ENCODE measurements at places on chromosomes 11 and 22.

DNA sequence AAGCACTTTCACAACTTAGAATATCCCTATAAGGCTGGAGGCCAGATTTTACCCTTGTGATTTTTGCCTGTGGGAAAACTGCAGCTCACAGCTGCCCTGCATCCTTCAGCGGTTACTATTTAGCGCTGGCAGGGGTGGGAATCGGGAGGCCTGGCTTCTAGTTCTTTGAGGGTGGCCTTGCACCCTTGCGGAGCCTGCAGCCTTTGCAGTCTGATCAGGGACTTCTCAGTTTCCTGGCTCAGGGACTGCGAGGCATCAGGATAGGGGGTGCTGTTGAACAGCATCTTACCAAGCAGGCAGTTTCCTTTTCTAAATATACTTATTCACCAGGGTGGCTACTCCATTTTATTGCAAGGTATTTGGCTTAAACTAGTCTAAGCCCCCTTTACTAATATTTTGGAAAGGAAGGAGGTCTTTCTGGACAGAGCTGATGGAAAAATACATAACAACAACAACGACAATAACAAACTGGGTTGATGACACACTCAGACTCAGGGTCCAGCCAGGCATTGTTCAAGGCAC, 2.9 kb upstream of the APOA1 start:
- DNase-seq: no peak

DNA sequence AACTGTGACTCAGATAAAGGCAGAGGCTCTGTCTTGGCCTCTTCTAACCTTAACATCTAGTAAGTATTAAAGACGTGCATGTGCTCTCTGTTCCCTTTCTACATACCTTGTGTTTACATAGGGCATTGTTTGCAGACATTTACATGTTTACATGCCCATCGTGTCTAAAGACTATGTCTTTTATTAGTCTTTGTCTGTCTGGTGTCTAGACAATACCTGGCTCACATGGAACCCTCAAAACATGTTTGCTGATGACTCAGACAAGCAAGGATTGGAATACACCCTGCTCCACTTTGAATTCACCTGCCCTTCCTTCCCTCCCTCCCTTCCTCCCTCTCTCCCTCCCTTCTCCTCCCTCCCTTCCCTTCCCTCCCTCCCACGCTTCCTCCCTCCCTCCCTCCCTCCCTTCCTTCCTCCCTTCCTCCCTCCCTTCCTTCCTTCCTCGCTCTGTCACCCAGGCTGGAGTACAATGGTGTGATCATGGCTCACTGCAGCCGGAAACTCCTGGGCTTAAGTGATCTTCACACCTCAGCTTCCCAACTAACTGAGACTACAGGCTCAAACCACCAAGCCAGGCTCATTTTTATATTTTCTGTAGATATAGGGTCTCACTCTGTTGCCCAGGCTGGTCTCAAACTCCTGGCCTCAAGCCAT, 23.7 kb upstream of the SORL1-AS1 start:
- no peak for DNase-seq

DNA sequence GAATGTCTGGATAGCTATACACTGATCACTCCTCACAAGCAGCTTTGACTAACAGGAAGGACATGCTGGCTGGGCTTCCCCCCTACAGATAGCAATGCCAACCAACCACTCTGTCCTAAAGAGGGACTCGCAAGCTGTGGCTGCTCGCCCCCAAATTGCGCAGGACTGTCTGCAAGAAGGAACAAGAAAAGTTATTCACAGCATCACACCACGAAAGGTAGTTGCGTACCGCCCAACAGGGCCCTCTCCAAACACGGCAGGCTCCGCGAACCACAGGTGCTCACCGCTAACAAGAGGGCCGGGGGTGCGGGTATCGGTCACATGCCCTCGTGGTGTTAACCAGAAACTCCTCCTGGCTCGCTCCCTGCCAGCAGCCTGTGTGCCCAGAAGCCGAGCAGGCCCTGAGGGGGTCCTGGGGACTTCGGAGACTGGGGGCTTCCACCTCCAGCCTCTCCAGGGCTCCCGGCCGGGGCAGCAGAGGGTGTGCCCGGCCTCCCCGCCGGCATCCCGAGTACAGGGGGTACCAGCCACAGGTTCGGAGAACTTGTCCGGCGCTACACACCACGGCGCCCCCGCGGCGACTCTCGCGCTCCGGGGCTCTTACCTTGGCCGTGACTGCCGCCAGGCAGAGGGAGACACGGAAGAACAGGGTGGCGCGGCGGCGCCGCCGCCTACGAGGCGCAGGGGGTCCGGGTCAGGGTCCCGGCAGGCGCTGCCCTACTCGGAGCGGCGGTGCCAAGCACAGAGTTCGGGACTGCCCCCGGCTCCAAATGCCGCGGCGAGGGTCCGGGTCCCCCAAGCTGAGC, 682 bp downstream of the LARGE1 start:
- DNase-seq: no peak

DNA sequence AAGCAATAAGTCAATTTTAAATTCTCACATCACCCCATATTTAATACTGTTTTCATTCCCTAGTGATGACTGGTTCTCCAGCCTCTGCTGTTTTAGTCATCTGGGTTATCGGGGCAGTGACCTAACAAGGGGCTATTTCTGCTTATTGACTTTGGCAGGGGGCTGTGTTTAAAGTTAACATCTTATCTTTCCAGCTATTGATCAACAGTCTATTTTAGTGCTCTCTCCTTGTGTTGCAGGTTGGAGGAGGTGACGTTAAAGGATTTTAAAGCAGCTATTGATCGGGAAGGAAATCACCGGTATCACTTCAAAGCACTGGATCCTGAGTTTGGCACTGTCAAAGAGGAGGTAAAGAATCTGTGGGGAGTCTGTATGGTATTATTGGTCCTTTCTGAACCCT, 7.7 kb upstream of the DLAT start:
- no peak for DNase-seq

DNA sequence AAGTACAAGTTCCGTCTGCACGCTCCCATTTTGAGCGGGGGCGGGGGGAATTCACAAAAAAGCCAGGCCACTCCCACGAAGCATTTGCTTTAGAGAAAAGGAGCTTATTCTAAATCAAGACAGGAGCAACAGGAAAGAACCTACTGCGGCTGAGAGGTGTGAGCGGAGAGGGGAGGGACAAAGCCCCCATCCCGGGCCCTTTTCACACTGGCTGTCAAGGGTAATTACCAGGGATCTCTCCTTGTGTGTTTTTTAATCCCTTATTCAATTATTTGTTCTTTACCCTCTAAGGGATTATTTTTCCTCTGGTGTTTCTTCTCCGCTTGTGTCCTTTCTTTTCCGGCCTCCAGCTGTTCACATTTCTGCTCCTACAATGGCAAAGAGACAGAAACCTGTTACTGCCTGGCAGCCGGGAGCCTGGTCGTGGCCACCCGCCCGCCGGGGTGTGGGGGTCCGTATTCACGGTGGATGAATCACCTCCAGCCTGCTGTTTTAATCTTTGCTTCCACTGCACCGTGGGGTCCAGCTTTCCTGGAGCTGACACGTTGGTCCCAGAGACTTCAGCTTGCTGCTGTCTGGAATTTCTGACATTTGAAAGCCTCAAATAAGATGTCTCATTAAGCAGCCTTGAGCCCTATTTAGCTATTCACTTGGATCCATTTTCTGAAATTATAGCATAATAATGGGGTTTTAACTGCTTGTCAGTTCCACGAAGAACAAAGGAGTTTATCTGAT, 61.4 kb upstream of the FADD start:
- no peak for DNase-seq

DNA sequence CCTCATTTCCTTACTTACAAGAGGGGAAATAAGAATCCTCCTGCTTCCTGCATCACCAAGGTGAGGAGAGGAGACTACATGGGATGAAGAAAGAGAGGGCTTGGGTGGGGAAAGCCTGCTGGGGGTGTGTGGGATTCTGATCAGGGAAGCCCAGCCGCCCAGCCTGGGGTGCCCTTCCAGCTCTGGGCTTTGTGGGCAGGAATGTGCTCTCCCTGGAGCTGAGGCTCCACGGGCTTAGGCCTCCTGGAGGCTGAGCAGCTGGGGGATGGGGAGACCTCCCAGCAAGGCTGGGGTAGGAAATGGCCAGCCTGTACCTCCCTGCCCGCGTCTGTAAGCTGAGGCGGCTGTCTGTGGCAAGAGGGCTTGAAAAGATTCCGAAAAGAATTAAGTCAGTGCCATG, 206.1 kb downstream of the GRIK4 start:
- no peak for DNase-seq

- DNase-seq: no peak
Observed at GRCh38 chr22:29623059-29623458, 19.6 kb downstream of the NF2 start.

- DNase-seq: no peak
Observed at GRCh38 chr11:69130654-69131053, 25.1 kb upstream of the SMIM38 start.

GRCh38 chr11:10770626-10771254, 19.7 kb downstream of the CTR9 start:
- peak; percentile 76 for DNase-seq

- no peak for DNase-seq
Observed at GRCh38 chr11:42625757-42626665, 685.8 kb upstream of the API5 start.

DNA sequence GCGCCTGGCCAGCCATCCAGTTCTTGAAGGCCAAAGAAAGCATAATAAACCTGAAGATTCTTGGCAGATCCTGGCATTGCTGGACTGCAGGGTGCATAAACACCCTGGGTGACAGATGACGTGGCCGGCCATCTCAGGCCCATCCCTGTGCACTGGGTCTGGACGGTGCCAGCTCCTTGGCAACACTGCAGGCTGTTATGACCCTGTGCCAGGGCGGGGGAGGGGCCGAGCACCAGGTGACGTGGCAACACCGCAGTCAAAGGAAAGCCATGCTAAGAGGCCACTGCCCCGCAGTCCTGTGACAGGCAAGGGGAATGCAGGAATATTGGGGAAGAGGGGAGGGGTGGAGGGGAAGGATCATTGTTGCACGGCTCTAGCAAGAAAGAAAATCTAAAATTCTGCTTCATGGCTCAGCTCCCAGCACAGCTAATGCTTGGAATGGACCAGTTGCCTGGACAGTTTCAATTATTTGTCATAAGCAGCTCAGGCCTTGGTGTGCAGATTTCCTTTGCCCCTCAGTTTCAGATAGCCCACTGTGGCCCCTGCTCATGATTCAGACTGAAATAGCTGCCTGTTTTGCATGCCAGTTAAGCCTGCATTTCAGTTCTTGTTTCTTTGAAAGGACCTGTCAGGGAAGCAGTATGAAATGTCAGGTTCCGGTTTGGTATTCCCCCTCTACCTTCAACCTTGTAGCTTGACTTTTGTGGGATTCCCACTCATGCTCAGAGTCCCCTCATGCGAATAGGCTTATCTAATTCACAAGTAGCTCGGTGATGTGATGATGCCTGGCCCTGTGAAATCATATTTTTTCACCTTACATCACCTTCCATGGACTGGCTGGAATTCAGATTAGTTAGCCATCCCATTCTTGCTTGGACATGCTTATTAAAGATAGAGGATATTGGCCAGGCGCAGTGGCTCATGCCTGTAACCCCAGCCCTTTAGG, 29.7 kb upstream of the DDX6 start:
- peak; percentile 76 for DNase-seq

DNA sequence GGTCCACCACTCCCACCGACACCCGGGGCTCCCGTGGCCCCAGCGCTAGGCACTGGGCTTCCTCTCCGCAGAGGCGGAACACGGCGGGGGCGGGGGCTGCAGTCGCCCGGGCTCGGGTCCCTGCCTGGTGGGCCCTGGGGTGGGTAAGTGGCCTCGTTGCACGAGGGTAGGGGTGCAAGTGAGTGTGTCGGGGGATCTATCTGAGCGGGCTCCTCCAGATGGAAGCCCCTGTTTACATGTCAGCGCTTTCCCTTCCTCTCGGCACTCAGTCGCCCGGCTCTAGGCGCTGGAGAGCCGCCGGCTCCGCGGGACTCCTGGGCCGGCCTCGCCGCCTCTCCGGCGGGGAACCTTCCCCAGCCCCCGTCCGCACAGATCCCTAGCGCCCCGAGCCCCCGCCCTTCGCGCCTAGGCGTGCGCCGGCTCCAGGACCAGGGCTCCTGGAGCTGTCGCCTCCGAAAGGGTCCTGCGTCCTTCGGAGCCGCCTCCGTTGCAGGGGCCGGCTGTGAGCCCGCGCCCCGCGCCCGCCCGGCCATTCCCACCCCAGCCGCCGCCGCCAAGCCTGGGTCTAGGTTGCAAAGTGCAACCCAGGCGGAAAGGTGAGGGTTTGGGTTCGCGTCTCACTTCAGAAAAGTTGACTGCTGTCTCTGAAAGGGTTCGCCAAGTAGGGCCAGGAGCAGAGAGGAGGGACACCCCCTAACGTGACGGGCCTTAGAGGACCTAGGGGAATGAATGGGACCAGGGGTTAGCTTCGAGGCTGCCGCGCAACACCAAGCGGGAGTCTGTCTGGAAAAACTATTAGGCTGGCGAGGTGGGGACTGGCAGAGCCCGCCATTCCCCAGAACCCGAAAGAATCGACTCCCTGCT, 978 bp downstream of the FLI1 start:
- DNase-seq: no peak
